ENCODE measurements at places on chromosomes 13 and 19.

- no peak for DNase-seq
Observed at GRCh38 chr13:101486708-101487437, 34.4 kb downstream of the ITGBL1 start.

GRCh38 chr13:36778083-36778671 is 40.8 kb upstream of the RFXAP start:
- DNase-seq = no peak

DNA sequence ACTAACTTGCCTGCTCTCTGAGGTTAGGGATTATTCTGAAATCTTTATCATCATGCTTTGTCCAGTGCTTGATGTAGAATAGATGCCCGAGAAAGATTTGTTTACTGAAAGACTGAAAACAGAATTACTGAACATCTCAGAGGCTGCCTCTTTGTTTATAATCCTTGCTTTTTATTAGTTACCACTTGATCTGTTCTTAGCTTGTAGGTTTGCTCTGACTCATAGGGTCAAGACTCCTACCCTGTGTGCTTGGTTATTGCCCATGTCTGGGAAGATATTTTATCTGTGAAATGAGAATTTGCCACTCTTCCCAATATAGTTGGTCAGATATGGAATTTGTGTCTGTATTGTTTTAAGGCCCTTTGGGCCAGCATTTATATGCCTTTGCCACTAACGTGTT is 675.3 kb downstream of the DIAPH3 start:
- DNase-seq = no peak

DNA sequence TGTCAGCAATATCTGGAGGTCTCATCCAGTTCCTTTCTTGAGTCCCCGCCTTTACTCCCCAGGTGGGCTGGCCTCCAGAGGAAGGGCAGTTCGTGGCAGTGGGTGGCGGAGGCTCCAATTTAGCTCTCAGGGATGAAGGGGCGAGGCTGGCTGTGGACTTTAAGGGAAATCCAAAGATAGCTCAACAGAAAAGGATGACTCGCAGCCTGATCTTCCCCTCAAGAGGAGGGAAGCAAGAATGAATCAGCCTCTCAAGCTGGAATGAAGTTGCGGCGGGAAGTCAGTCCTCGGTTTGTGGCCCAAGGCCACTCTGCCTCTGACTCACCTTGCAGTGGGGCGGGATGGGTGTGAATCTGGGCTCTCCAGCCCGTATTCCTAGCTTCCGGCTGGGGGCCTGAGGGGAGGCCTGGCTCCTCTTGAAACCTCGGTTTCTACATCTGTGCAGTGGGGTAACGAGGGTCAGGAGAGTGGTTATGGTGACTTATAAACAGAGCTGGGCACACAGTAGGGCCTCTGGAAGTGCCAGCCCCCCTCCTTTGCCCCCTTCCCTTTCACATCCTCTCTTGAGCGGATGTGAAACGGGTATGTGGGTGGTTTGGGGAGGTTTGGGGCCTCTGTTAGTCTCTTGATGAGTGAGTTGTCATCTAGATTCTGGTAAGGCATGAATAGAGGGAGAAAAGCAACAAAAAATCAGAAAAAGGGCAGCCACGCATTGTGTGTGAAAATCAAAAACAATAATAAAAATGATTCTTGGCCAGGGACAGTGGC is 10.5 kb upstream of the SMG9 start:
- peak; percentile 70 for DNase-seq

GRCh38 chr13:98889419-98890085 is 88.3 kb downstream of the DOCK9 start:
- no peak for DNase-seq

- DNase-seq = no peak
Observed at GRCh38 chr19:39407660-39408391, 1.2 kb downstream of the ZFP36 start.

DNA sequence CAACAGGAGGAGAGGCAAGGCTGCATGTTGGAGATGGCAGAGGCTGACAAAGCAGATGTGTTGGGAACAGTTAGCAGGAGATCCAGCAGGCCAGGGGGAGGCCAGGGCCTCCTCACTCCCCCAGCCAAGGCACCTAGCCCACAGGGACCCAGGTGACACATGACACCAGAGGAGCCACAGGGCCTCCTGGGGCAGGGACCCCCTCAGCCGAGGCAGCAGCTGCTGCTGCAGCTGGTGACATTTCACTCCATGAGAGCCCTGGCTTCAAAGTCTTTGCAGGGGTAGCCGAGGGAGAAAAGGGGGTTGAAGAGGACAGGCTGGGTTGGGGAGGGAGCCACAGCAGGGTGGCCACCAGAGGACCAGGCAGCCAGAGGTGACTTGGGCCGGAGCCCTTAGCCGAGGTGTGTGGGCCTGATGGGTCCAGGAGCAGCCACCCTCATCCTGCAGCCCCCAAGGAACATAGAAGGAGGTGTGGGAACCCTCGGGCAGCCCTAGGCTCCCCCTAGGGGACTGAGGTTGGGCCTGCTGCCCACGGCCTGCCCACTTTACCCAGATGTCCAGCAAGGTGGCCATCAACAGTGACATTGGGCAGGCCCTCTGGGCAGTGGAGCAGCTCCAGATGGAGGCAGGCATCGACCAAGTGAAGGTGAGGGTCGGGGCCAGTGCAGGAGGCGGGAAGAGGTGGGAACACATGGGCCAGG is at the start of gene GNG14:
TSS of gene GNG14 (plus strand) at position 503 of the 701 bp plus-strand sequence. CDS start at position 554, 51 bp downstream.
- DNase-seq = no peak

- DNase-seq = no peak
Observed at GRCh38 chr19:2223959-2224358, 12.2 kb downstream of the PLEKHJ1 start.

GRCh38 chr19:54532528-54532927 is 29.9 kb downstream of the LAIR2 start:
- DNase-seq = no peak

DNA sequence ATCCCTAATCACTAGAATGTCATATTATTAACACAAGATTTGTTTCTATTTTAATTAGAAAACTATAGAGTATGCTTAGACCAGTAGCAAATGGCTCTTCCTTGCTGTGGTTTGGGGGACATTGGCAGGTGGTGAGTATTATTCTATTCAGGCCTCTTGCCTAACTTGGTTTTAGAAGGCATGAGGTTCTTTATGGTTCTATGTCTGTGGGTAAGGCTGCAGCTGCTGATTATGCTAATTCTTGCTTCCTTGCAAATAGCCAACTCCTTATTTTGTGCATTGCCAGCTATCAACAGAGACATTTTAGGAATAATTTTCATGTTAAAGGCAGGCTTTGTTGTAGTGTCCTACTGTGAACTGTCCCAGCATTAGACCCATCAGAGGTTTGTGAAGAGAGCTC is 1344.9 kb downstream of the UQCRFS1 start:
- DNase-seq = no peak

GRCh38 chr13:42283574-42283973 is 11.6 kb downstream of the AKAP11 start:
- DNase-seq = no peak

- DNase-seq = no peak
Observed at GRCh38 chr13:45519493-45519892, 54.8 kb downstream of the COG3 start.

GRCh38 chr13:102911336-102911735 is 65.5 kb downstream of the ERCC5 start:
- no peak for DNase-seq

- no peak for DNase-seq
Observed at GRCh38 chr13:45113233-45114224, 6.8 kb upstream of the GTF2F2 start.

DNA sequence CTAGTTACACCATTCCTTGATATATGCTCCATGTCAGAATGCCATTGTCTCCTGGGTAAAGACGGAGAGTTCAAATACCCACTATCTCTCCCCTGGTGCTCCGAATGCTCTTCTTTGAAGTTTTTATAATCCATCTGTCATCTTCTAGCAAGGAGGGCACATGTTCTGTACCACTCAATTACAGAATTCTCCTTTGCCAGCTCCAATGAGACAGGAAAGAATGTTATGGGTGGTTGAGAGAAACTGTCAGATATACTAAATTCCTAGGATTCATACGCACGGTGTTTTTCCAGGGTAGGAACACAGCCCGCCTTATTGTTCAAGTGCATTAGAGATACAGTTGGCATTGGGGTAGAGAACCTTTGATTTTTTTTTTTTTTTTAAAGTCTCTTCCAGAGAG is 118.0 kb upstream of the ZNF536 start:
- DNase-seq = no peak

GRCh38 chr13:113777311-113778260 is 18.6 kb downstream of the TMEM255B start:
- no peak for DNase-seq

- DNase-seq = no peak
Observed at GRCh38 chr13:22108283-22108942, 437.5 kb downstream of the FGF9 start.

DNA sequence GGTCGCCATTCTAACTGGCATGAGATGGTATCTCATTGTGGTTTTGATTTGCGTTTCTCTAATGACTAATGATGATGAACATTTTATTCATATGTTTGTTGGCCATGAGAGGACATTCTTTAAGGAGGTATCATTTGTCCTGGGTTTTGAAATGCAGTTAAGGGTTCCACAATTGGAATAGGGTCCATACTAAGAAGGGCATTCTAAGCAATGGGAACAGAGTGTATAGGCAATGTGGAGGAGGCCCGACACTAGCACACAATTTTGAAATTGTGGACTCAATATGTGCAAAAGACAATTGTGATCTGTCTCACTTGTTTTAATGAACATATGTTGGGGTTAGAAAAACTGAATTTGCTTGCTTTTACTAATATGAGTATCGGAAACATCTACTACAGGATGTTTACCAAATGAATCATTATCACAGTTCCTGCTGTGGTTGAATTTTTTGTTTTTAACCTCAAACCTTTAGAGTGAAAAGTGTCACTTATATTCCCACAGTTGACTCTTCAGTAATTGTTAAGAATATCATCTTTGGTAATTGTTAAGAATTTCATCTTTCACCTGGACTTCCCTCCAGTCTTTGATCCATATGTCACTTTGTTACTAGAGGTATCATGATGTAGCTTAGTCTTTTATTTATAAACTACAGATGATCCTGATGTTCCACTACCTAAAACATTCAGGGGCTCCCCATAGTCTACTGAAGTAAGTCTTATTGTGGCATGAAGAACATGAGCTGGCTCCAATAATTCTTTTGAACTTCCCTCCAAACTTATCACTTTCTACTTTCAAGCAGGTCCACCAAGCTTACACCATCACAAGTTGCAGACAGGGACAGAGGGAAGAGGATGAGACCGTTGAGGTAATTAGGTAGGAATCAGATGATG is 109.7 kb upstream of the KLF12 start:
- DNase-seq = no peak

Measured in stimulated activated CD4-positive, alpha-beta T cell treated with anti-CD3 and anti-CD28 coated beads, Interleukin-2, amount 100 ng/mL, for 48 hours (primary cell).